ENCODE measurements at places on chromosomes 16 and 17.

- no peak for DNase-seq
These were observed 93.4 kb upstream of the FA2H start for GRCh38 chr16:74868035-74868434.

DNA sequence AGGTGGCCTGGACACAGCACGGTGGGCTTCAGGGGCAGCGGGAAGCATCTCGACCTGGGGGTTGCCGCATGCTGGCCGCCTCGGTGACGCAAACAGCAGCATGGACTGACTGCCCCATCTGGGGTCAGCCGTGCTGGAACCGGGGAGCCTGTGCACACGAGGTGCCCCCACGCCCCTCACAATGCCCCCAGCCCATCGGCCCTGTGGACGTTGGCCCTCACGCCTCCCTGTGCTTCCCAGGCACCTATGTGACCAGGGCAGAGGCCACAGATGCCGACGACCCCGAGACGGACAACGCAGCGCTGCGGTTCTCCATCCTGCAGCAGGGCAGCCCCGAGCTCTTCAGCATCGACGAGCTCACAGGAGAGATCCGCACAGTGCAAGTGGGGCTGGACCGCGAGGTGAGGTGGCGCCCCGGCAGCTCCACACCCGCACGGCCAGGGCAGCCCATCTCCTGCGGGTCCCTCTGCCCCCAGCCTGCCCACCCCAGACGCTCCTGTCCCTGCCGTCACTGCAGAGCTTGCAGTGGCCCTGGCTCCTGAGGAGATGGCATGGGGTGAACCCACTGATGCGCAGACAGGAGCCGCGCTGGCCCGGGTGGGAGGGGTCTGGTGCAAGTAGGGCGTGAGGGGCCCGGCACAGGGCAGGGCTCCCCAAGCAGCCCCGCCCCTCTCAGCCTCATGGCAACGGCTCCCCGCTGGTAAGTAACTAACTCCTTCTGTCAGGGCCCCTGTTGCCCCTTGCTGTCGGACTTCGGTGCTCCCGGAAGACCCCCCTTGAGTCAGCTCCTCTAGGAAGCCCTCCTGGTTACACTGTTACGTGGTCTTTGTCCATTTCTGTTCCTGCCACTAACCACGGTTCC is 13.6 kb downstream of the CDH15 start:
- no peak for DNase-seq

GRCh38 chr17:18626152-18626870 is 17.9 kb downstream of the TBC1D28 start:
- no peak for DNase-seq

- DNase-seq: no peak
These were observed 134.7 kb upstream of the CIBAR2 start for GRCh38 chr16:85246973-85247372.

- DNase-seq: no peak
These were observed 167.2 kb downstream of the ANKFN1 start for GRCh38 chr17:56320443-56320842.

- DNase-seq: no peak
These were observed 6.9 kb upstream of the VPS53 start for GRCh38 chr17:721540-721937.

DNA sequence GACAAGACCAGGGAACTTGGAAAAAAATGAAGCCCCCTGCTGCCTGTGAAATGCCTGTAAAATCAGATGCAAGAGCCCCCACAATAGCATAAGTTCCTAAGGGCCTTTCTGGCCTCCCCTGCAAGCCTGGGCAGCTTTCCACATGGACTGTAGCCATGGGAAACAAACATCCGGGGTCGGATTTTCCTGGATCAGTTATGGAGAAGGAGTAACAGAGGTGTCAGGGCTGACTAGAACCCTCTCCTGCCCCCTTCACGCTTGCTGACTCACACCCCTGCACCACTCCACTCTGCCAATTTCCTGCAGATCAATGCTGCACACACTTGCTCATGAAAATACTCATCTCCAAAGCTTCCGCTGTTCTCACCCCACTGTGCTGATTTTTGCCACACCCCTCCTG is 258.6 kb downstream of the CBLN1 start:
- no peak for DNase-seq

GRCh38 chr17:43906951-43907424 is 348 bp downstream of the MPP2 start:
- no peak for DNase-seq

DNA sequence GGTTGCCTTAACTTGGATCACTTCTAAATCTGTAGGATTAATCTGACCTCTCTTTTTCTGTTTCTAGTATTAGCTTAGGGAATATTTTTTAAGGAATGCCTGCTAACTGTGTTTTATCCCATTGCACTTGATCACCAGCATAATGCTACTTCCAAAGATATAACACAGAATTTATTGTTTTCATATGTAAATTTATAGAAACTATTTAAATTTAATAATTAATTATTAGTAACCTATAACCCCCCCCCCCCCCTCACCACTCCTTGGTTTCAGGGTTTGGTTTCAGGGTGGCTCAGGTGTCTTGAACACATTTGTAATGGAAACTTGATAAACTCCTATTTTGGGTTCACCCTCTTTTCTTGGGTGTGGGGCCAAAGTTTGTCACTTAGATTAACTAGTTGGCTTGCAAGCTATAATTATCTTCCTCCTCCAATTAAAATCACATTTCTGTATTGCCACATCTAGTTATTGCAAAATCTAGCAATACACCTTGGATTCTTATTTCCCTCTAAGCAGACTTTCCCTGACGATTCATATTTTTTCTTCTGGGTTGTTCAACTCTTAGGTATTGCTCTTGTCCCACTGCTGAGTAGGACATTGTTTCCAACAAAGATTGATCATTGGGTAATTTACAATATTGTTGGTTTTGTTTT is 18.3 kb downstream of the KRT12 start:
- no peak for DNase-seq
